ENCODE measurements at places on chromosomes 1 and 21.

GRCh38 chr21:38773099-38774061 lies 32.3 kb upstream of the ETS2 start:
- no peak for DNase-seq

- no peak for DNase-seq
These were observed 108.7 kb downstream of the ENAH start for GRCh38 chr1:225544263-225544662.

DNA sequence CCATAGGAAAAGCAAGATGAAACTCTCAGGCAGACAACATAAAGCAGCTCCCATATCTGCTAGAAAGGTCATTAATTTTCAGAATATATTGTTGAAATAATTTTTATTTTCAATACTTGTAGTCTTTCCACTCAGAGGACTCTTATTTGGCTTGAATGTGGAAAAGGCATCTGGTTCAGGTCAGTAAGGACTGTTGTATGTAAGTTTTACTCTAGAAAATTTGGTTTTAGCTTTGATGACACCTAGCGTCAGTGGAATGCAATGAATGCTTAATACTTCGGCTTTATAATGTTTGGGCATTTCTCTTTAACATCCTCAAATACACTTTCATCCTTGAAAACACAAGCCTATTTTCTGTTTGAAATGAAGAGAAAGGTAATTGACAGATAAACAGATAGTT lies 63.3 kb downstream of the LRRC40 start:
- DNase-seq = no peak

DNA sequence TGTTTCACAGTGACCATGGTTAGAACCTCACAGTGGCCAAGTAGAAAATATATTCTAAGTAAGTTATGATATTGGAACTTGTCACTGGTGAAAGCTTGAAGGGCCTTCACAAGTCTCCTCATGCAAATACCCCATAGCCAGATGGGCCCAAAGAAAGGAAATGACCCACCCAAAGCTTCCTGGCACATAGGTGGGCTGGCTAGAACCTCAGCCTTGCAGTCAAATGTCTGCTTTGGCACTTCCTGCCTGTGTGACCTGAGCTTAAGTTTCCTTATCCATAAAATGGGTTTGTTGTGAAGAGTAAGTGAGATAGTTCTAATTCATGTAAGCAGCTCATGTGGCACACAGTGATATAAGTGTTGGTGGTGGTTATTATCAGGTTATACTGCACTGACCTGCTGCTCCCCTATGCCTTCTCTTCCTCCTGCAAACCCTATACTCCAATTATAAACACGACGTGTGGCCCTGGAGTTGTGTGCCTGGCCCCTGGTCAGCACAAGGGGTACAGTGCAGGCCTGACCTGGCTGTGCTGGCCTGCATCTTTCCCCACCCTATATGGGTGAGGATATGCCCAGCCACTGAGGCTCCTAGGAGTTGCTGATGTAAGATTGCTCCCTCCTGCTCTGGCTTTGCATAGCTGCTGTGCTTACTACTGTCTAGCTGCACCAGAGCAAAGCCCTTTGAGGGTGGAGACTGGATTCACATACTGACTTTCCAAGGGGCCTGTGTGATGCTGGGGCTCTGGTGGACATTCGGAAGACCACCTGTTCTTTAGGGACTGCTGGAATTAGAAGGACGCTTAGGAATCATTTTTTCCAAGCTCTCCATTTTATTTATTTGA lies 4.7 kb upstream of the SLFNL1 start:
- DNase-seq = no peak

- DNase-seq = no peak
These were observed 23.5 kb downstream of the PEX14 start for GRCh38 chr1:10498231-10498630.

DNA sequence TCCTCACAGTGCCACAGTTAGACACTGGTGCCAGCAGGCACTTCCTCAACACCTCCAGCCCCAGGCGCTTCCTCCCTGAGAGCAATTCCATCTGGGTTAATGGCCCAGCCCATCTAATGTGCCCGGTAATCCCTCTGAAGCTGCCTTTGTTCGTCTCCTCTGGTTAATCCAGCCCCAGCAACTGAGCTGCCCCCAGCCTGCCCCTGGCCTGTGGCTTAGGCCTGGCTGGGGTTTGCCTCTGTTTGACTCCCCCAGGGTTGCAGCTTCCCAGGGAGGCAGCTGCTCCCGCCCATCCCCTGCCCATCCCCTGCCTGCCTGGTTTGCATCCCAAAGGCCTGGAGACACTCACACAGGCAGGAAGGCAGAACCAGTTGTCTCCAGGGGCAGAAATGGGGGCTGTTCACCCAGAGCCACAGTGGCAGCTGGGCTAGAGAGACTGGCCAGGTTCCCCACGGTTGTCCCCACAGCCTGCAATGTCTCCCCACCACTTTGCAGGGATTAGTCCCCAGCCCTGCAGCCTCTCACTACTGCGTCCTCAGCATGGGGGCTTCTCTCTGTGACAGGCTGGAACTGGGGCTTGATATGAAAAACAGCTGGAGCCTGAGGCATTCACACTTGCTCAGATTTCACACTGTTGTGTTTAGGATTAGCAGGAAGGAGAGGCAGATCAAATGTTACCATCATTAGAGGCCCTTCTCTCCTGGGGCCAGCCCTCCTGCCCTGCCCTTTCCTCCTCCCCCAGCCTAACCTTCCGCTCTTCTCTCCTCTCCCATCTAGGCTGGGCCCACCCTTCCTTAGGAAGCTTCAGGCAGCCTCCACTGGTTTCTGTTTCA lies 120.2 kb downstream of the TLR5 start:
- no peak for DNase-seq

GRCh38 chr1:183238071-183238470 lies 52.0 kb downstream of the LAMC2 start:
- no peak for DNase-seq

DNA sequence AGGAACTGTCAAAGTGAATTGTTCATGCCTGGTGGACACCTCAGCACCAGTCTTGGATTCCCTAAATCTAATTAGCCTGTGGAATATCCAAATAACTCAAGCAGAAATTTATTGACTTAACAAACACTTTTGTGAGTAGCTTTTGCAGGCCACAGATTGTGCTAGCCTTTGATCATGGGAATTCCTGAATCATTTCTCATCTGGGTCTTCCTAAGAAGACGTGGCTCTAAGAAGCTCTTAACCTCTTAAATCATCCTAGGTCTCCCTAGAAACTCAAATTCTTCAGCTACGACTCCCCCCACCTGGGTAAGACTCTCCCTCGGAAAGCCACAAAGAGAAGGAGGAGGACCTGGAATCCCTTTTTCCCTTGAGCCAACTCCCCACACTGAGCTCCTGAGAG lies 53.8 kb upstream of the PSEN2 start:
- DNase-seq = no peak

DNA sequence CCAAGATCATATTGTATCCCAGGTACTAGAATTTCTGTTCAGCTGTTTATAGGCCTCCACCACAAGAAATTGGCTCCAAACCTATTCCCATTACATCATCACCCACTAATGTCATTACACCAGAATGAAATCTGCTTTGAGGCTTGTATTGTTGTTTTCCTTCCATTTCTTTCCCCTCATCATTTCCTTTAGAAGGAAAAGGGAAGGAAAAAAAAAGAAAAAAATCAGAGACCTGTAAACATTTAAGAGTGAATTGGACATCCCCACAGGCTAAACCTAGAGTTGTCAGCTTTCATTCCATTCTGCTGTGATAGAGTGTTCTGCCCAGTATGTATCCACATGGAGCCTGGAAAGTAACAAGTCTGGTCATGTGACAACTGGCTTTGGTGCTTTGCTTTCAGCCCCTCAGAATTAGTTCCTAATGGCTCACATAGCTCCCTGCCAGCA lies 44.6 kb downstream of the NFYC start:
- no peak for DNase-seq
